ENCODE measurements at places on chromosomes 1 and 21.

DNA sequence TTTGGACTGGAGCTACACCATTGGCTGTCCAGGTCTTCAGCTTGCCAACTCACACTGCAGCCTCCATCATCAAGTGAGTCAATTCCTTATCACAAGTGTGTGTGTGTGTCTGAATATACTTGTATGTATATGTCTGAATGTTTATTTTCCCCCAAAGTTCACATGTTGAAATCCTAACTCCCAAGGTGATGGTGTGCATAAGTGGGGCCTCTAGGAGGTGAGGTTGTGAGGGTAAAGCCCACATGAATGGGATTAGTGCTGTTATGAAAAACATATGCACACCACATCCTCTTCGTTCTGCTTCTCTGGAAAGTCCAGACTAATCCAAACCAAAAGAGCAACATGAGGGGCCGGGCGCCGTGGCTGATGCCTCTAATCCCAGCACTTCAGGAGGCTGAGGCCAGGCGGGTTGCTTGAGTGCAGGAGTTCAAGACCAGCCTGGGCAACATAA, 48.7 kb upstream of the LBR start:
- DNase-seq = peak; percentile 66

DNA sequence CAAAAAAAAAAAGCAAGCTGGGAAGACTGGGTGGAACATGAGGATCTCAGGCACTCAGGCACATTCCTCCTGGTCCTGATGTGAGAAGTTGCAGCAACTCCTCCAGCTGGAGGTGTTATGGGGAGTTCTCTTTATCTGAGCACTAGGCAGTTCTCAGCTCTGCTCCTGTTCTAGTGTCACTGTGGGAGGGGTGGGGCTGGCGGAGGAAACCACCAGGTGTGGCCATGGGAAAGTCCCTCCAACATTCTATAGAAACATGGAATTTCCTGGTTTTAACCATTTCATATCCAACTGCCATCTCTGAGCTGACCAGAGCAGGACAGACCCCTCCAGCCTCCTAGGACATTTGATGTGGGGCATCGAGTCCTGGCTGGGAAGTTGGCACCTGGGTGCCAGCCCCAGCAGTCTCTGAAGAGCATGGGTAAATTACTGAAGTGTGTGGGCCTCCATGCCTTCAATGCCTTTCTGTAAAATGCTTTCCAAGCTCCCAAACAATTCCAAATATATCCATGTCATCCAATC, 804 bp upstream of the IKBKE start:
- DNase-seq = peak; percentile 34

GRCh38 chr1:6464514-6464836, 1.5 kb downstream of the TNFRSF25 start:
- DNase-seq = peak; percentile 49

GRCh38 chr1:113278777-113279176, 111.5 kb upstream of the MAGI3 start:
- DNase-seq = no peak

DNA sequence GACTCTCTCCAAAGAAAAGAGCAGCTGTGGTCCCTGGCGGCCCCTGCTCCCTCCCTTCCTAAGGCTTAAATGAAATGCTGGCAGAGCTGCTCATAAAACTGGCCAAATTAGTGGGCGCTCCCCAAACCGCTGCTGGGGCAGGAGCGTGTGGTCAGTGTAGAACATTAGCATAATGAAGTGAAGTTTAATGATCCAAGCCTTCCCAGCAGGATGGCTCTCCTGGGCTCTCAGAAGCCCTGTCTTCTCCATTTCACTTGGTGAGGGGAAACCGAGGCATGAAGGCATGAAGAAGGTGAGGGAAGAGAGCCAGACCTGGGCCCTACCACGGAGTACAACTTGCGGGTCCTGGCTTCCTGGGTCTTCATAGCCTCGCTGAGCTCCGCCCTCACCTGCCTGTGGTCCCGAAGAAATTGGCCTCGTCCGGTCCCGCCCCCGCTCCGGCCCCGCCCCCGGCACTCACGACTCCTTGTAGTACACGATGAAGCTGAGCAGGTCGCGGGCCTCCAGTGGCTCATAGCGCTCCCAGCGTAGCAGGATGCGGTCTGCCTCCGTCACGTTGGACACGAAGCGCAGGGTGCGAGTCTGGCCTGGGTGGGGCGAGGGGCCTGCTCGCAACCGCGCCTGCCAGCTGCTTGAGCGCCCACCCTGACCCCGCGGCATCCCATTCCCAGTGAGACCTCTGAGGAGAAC, 10.3 kb downstream of the INSRR start:
- DNase-seq = peak; percentile 59

- no peak for DNase-seq
These were observed 21.6 kb downstream of the IRF2BP2 start for GRCh38 chr1:234588386-234588785.

DNA sequence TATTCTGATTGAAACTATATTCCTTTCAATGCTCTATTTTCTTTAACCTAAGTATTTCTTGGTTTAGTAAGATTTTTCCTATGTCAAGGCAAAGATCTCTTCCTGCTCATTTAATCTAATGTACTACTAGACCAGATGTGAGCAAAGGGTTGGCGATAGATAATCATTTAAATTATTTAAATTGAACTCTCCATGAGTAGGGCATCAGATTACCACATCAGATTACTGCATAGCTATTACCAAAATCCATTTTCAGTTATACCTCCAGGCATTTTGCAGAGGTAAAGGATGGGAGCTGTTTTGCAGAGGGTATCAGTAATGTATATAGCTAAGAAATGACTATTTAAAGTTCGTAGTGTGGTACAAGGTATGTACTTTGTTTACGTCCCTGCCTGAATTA, 607.9 kb downstream of the PTPRC start:
- no peak for DNase-seq

- DNase-seq = no peak
These were observed 30.0 kb downstream of the TMPRSS15 start for GRCh38 chr21:18373606-18374005.

DNA sequence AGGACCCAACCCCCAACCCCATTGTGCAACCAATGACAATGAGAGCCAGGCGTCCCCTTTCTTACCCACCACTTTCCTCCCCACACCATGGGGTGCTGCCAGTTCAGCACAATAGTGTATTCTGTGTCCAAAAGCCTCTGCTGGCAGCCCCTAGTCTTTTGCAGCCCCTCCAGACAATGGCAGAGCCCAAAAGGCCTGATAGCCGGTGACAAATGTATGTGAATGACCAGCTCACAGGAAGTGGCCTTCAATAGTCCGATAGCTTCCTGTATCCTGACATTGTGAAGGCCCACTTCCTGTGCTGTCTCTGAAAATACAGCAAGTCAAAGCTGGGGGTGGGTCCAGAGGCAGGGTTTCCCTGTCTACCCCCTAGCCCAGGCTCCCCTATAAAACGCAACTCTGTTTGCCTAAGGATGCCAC, 16.6 kb downstream of the SMIM12 start:
- no peak for DNase-seq

DNA sequence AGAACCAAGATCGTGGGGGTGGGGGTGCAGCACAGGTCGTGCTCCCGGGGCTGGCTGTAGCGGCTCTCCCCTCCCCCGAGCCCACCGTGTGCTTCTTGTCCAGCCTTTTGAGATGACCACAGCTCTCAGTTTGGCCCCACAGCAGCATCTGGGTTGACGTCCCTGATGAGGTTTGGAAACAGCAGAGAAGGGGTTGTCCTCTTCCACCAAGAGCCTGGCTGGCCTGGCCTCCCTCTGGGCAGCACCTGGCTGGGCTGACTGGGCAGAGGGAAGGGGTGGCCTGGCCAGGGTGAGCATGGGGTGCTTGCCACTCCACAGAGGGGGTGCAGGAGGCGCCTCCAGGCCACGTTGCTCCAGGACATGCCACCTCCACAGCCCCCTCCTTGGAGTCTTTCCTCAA, 61.5 kb downstream of the SKI start:
- DNase-seq = no peak
